GM03348 (cell line): ENCODE measurements at places on chromosomes 7 and 10.

GRCh38 chr10:74766501-74766900, 59.9 kb upstream of the KAT6B start:
- DNase-seq = no peak

DNA sequence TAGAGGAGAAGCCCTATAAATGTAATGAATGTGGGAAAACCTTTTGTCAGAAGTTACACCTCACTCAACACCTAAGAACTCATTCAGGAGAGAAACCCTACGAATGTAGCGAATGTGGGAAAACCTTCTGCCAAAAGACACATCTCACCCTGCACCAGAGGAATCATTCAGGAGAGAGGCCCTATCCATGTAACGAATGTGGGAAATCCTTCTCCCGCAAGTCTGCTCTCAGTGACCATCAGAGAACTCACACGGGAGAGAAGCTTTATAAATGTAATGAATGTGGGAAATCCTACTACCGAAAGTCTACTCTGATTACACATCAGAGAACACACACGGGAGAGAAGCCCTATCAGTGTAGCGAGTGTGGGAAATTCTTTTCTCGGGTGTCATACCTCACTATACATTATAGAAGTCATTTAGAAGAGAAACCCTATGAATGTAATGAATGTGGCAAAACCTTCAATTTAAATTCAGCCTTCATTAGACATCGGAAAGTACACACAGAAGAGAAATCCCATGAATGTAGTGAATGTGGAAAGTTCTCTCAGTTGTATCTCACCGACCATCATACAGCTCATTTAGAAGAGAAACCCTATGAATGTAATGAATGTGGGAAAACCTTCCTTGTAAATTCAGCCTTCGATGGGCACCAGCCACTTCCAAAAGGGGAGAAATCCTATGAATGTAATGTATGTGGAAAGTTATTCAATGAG, 18.9 kb downstream of the RBAK start:
- no peak for DNase-seq

- peak; percentile 4 for DNase-seq
Observed at GRCh38 chr7:136845899-136846465, 22.5 kb upstream of the CHRM2 start.

DNA sequence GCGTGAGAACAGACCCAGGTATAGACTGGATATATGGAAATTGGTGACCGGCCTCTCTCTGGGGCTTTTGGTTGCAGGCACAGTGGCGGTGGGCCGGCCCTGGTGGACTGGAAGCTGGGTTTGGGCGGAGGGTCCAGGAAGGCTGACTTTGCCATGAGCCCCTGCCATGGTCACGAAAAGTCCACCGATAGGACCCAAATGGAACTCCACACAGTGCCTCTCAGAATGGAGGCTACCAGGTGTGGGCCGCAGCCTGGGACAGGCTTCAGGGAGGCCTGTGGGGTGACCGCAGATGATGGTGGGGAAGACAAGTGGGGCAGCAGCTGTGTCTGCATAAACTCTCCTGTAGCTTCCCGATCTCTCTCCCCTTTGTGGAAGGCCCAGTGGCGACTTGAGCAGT, 123.2 kb downstream of the DNAJB6 start:
- no peak for DNase-seq

- no peak for DNase-seq
Observed at GRCh38 chr10:126369125-126369710, 19.1 kb downstream of the ADAM12 start.

- no peak for DNase-seq
Observed at GRCh38 chr10:30070001-30070685, 10.8 kb upstream of the JCAD start.

- DNase-seq = peak; percentile 84
Observed at GRCh38 chr7:73865738-73866445, 4.9 kb downstream of the TMEM270 start.

DNA sequence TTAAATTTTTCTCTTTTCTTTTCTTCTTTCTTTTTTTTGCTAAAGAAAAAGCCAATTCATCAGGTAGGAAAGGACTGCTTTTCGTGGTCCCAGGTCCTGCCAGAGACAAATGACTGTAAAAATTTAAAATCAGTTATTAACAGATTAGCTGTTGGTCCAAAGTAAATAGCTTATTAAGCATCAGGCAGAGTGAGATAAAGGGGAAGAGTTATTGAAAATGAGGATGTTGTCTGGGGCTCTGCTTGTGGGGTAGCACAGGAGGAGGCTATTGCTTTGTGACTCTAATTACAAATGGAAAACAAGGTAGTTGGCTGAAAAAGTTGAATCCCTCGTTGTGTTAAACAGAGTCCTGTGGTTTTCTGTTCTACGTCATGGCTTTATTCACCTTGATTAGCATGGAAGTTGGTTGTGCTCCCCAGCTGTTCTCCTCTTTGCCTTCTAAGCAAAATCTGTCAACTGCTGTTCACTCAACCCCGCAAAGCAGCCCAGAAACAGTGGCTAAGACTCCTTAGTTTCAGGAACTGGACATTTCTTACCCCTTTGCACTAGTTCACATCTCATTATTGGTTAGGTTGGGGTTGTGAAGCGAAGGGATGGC, 128.9 kb downstream of the SNX10 start:
- no peak for DNase-seq

DNA sequence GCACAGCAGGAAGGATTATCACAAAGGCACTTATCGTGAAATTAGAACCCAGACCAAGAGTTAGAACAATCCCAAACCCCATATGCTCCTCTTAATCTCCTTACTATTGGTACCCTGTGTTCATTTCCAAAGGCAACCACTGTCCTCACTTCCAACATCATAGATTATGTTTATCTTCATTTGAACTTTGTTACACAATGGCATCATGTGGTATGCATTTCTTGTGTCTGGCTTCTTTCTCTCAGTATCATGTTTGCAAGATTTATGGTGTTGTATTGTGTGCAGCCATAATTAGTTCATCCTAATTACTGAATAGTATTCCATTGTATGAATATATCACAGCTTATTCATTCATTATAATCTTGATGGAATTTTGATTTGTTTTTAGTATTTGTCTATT, 124.6 kb upstream of the SEC61G start:
- DNase-seq = no peak

DNA sequence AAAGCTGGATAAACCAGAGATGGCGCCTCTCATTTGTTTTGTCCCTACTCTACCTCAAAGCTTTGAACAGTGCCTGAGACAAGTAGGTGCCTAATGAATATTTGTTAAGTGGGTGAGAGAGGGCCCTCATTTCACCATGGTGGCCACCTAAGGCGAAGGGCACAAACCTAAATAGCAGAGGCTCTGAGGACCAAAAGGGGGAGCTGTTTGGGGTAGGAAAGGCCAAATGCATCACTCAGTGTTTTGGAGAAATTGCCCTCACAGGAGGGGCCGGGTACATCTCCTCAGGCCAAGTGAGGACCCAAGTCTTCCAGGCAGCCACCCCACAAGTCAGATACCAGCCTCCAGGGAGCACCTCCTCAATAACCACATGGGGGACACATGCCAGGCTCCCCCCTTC, 14.0 kb downstream of the IMPDH1 start:
- DNase-seq = no peak

DNA sequence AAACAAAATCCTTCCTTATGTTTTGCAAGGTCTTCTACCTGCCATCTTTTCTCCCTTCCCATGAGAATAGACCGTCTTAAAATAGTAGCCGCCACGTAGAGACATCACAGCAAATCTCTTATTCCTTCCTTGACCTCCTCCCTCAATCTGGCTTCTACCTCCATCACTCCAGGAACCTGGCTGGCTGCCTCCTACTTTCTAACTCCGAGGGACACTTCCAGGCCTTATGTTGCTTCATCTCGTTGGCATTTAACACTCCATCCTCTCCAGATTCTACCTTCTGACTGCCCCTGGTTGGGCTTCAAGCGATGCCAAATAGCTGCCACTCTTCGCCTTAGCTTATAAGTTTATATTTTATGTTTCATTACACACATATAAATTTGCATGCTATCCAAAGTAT, 26.4 kb upstream of the CALN1 start:
- DNase-seq = no peak

- peak; percentile 60 for DNase-seq
Observed at GRCh38 chr7:30285067-30285535, 704 bp downstream of the ZNRF2 start.

DNA sequence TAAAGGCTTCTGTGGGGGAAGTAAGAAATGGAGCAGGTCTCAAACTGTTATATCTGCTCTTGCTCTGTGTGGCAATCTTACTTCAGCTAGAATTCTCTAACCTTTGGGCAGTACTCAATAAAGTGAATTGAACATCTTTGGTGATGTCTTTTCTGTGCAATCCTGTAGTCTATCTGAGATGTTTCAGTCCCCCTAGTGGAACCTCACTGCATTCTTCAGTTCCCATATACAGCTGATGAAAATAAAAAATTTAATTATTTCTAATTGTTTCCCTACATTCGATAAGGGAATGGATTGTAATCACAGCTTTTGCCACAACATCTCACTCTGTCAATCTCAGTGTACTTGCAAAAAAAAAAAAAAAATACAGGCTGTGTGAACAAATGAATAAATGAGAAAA, 522.6 kb downstream of the DNAJB9 start:
- no peak for DNase-seq

GRCh38 chr7:44279286-44279685, 46.1 kb downstream of the CAMK2B start:
- DNase-seq = no peak

DNA sequence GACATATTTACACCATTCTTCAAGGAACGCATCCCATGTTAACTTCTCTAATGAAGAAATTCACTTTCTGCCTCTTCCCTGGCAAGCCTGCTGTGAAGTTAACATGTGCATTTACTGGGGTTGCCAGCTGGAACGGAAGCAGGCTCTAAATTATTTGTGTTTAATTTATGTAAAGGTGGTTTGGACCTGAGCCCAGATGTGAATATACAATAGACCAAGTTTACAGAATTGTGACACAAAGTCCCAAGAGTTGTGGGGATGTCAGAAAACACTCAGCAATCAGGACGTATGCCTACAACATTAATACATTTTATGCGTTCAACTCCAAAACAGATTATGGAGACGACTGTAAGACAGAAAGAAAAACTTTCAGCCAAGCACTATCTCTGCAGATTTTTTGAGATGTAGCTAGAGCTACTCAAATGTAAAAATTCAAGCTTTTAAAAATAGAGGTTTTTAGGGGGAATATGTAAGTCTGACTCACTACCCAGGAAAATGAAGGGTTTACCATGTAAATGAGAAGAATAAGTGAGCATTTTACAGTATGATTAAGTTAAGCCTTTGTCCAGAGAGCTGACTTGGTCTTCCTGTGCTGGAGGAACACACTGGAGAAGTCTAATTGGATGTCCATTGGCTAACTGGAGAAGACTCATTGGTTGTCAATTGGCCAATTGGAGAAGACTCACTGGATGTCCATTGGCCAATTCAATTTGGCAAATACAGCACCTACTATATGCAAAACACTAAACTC, 19.5 kb downstream of the NRP1 start:
- DNase-seq = no peak

DNA sequence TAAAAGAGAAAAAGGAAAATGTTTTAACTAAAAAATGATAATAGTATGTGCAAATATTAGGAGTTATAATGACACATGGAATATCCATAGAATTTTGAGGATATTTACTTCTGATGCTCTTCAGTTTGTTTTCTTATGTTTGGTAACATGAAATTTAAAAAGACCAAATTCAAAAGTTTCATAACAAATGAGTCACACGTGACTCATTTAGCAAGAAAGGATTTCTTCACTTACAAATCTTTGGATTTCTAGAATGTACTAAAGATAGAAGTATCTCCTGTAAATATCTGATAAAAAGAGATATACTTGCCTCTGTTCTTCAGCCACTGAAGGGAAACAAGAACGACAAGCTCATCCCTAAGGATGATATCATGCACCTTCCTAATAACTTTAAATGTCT, 774.5 kb upstream of the LRRTM3 start:
- DNase-seq = no peak

DNA sequence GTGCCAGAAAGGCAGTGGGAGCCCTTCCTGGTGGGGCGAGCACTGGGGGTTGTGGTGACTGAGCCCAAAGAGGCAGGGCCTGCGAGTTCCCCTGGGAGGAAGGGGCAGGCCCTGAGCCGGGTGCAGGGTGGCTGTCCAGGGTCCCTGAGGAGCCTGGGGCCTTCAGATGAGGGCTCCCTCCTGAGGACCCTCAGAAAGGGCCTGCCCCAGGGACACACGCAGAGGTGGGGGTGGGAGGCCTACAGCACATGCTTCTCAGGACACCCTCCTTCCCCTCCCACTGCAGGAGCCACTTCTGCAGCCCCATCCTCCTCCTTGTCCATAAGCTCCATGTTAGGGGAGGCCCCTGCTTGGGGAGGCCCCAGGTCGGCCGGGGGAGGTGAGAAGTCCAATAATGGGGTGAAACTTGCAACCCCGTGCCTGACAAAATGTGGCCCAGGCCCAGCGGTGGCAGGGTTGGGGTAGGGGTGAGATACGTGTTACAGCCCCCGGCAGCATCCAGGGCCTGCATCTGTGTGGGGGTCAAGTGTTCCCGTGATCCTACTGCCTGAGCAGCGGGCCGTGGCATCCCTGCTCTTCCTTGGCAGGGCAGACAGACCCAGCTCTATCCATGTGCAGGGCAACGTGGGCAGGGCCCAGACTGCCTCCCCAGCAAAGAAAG, 31.8 kb upstream of the RET start:
- DNase-seq = no peak

DNA sequence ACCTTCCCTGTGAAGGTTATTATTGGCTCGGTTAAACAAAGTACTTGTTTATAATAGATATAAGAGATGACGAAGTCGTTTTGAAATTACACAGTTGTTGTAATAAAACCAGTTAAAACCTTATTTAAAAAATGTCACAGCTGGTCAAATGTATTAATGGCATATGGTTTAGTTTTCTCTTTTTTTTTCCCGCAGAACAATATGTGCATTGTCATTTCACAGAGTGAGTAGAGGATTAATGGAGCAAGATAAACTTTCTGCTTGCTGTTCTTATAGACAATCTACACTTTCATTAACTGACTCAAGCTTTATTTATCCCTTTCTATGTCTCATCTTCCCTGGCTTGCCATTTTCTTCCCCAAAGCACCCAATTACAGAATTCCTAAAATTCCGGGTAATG, 404.3 kb upstream of the NPVF start:
- DNase-seq = no peak

DNA sequence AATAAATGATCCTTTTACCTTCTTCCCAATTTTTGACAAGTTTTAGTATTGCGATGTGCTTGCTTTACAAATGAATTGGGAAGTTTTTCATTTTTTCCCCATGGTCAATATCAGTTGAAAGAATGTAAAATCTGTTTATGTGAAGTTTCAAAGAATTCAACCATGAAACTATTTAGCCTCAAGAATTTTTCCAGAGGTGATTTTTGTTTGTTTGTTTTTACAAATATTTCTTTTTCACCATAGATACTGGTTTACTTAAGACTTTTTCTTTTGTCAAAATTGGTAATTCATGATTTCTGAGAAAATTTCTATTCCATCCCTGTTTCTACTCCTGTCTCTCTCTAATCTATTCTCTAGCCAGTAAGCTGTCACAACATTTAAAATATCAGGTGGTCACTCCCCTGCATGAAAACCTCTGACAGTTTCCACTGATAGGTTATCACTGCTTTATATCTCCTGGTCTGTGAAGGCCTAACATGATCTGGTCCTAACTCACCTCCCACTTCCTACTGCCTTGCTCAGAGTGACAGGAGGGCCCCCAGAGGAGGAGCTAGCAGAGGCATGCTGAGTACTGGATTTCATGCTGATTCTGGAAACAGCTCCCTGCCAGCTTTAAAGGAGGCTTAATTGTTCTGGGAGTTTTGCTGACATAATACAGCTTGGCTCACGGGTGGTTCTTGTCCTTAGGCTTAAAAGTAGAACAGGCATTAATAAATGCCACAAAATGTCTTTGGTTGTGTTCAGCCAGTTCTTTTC, 7.6 kb upstream of the ARMS2 start:
- no peak for DNase-seq
